MG63 (cell line): ENCODE measurements at places on chromosomes 7 and 10. TPM values are rescaled to one million over a fixed set of nuclear protein-coding genes. Genes with fewer than 3 reads are reported as not detected.

The TBXAS1 gene
- 0.56 TPM in 1 of 2 replicates, not detected in the other for total RNA-seq

The ICA1 gene
- total RNA-seq: not detected in 2 replicates

The TMEM130 gene
- total RNA-seq: 0.23 TPM in 1 of 2 replicates, not detected in the other

The PFKFB3 gene
- total RNA-seq: 3.4 and 7.8 TPM in 2 replicates

The MET gene
- 46.7 and 49.4 TPM in 2 replicates for total RNA-seq

The CCL26 gene
- 22.3 and 44.7 TPM in 2 replicates for total RNA-seq

The ATRNL1 gene
- 0.79 and 1.7 TPM in 2 replicates for total RNA-seq

The ZNF488 gene
- total RNA-seq: 0.07 TPM in 1 of 2 replicates, not detected in the other

The NACAD gene
- not detected in 2 replicates for total RNA-seq

The SEMA3E gene
- 1.5 TPM in 1 of 2 replicates, not detected in the other for total RNA-seq

The ADK gene
- 18.1 and 26.5 TPM in 2 replicates for total RNA-seq
